Lower leg skin (tissue), 4 donors: ENCODE measurements at places on chromosomes 1 and 21.

GRCh38 chr1:160428655-160429054 is 28.3 kb downstream of the VANGL2 start:
- no peak for DNase-seq

DNA sequence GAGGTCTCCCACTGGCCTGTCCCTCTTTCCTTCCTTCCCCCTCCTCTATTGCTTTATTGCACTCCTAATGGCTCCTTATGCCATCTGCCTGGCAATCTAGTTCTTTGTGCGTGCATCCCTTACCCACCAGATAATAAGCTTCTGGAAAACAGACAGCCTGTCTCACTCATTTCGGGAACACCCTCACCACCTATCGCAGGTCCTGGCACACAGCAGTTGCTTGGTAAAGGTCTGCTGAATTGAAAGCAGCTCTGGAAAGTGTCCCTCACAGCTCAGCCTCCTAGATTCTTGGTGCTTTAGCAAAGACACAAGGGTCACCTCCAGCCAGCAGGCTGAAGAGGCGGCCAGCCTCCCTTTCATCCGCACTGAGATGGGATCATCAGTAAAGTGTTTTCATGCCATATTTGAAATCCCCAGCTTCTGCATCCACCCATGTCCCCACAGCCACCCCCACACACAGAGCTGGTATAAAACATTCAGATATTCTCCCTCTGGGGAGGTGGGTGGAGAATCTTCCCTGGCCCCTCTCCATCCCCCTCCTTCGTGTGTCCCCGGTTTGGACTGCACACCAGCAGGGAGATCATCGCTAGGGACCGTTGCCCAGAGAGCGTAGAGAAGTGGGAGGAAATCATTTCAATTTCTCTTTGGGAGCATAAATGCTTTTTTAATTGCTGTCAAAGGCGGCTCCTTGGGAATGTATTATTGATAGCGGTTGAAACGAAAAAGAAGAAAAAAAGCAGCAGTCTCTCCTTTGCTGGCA is 29.1 kb upstream of the ATP2B4 start:
- DNase-seq: no peak

GRCh38 chr1:32997381-32997891 is 32.8 kb upstream of the RNF19B start:
- DNase-seq: no peak

GRCh38 chr1:243848165-243848857 is 1.7 kb downstream of the AKT3 start:
- DNase-seq: no peak

DNA sequence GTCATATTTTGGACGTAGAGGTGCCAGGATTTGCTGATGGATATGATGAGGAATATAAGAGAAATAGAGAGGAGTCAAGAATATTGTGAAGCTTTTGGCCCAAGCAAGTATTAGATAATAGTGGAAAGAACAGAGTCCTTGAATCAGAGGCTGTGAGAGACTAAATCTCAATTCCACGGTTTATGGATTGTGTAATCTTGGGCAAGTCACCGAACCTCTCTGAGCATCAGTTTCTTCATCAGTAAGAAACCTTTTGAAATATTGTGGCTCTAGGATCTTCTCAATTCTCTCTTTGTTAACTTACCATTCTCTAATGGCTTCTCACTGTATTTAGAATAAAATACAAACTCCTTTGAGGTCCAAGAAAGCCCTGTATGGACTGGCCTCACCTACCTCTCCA is 77.6 kb downstream of the RPS6KA1 start:
- no peak for DNase-seq

DNA sequence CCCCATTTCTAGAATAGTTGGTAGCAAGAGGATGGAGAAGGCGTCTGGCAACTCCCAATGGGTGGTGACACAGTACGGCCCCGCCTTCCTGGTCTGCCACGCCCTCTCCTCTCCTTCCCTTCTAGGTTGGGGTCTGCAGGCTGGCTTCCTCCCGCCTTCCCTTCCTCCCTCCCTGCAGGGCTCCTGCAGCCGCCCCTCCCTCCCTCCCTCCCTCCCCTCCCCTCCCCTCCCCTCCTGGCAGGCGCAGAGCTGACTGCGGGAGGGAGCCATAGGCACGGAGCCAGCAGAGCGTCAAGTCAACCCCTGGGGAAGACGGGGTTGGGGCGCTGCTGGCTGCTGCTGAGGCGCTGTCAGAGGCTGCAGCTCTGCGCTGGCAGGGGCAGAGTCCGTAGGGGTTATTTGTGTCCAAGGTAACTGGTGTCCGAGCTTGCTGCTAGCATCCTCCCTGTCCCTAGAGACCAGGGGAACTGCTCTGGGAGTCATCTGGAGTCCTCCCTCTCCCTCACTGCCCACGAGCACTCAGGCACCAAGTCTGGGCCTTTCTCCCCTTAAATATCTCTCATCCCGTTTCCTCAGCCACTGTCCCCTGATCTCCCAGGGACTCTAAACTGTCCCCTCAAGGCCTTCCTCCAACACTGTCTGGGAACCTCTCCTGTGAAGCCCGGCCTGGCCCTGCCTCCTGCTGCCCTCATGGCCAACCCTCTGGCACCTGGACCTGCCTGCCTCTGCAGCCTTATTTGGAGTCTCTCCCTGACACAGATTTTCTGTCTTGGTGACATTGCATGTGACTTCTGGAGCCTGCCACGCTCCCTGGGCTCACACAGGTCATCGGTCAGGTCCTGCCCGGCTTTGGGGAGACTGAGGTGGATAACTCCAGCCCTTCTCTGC is 57.4 kb upstream of the ACOT11 start:
- DNase-seq: no peak
